ENCODE measurements at places on chromosomes 2 and 18.

DNA sequence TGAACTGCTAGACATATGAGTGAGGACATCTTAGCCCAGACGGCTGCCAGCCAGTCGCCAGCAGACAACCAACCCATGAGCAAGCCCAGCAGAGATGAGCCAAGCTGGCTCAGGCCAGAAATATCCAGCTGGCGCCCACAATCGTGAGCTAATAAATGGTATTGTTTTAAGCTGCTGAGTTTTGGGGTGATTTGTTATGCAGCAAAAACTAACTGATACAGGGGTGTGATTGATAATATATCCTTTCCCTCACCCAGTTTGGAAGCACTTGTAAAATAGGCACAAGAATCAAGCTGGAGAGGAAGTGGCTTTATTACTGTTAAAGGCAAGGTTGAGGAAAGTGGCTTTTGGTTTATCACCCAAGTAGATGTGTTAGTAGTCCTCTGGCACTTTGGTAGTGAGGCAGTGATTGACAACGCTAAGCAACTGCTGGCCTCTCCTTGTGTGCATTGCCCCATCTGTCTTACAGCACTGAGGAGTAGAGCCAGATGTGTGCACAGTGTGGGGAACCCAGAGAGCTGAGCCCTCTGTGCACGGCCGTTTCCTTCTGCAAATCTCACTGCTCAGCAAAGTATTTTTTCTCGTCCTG lies 110.1 kb downstream of the MYO1B start:
- DNase-seq = no peak

DNA sequence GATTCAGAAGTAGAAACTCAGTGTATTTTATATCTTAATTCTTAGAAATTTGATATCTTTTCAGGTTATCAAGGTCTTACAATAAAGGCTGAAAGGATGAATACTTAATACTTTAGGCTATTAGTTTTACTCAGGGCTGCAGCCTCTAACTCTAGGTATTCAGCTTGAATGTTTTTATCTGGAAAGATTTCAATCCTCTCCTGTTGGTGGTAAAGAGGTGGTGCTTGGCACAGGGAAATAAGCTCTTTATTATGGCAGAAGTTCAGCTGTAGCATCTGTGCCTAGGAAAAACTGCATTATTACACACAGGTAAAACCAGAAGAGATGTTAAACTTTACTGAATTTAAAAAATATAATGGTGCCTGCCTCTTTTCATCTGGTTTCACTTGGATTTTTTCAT lies 11.1 kb downstream of the ACVR2A start:
- DNase-seq = no peak

DNA sequence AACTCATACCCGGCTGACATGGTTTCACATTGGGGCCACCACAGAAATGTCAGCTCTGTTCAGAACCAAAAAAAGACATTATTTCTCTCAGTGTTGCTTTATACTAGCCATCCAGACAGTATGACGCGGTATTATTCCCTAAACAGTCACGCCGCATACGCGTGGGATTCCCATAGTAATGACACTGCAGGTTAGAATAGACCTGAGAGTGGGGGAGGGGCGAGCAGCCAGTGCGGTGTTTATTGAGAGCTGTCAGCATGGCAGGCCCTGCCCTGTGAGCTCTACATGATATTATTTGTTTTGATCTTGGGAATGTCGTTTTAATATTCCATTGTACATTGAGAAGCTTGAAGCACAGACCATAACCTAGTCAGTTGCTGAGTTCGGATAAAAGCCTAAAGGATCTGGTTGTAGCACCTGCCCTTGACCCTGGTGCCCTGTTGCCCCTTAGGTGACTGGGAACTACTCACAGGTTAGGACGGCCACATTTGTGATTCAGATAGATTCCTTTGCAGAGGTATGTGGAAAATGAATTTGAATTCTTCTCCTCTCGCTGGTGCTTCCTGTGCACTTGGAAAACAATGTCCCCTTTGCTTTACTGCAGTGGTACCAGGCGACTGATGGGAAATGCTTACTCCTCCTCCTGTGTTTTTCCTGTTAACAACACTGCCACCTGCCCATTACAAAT lies 150.1 kb downstream of the ARHGAP28 start:
- DNase-seq = no peak

GRCh38 chr18:6363216-6363615 lies 51.5 kb downstream of the L3MBTL4 start:
- DNase-seq = no peak

GRCh38 chr2:212416086-212416485 lies 122.5 kb downstream of the ERBB4 start:
- no peak for DNase-seq

DNA sequence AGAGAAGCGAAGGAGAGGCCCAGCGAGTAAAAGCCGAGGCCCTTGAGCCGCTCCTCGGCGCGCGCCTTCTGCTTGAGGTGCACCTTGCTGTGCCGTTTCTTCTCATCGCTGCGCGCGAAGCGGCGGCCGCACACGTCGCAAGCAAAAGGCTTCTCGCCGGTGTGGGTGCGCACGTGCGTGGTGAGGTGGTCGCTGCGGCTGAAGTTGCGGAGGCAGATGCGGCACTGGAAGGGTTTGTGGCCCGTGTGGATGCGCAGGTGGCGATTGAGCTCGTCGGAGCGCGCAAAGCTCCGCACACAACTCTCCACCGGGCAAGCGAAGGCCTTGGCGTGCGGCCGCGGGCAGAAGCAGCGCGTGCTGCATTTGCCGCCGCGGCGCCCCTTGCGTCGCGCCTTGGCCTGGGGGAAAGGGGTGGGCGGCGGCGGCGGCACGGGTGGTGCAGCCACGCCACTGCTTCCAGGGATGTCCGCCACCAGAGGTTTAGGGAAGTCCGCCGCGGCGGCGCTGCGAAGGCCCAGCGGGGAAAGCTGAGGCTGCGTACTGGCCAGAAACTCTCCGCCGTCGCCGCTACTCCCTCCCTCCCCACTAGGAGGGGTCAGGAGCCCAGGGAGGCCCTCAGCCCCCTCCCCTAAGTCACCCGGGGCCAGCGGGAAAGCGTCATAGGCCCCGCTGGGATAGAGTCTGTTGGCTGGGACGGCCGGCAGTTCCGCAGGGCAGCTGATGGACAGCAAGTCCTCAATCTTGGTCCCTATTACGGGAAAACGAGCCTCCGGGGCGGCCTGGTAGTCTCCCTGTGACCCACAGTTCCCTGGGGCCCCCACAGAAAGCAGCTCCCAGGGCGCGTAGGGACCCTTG lies 1.7 kb downstream of the EGR4 start:
- no peak for DNase-seq

DNA sequence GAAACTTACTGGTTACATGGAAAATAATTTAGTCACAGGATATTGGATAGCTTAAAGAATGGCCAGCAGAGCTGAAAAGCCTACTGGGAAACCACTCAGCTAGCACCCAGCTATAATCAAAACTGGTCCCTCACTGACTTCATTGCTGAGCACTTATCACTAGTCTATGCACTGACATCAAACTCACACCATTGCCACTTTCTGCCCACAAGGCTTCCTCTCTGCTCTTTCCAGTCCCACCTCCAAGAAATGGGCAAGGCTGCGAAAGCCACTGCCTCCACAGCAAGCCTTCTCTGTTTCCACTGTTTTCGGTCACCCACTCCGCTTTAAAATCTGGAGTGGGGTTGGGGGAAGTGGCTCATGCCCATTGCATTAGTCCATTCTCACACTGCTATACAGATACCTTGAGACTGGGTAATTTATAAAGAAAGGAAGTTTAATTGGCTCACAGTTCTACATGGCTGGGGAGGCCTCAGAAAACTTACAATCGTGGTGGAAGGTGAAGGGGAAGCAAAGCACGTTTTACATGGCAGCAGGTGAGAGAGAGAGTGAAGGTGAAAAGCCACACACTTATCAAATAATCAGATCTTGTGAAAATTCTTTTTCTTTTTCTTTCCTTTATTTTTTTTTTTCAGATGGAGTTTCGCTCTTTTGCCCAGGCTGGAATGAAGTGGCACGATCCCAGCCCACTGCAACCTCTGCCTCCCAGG lies 77.0 kb upstream of the CERS6 start:
- no peak for DNase-seq

GRCh38 chr2:48131539-48132270 lies 225.4 kb upstream of the FBXO11 start:
- no peak for DNase-seq

DNA sequence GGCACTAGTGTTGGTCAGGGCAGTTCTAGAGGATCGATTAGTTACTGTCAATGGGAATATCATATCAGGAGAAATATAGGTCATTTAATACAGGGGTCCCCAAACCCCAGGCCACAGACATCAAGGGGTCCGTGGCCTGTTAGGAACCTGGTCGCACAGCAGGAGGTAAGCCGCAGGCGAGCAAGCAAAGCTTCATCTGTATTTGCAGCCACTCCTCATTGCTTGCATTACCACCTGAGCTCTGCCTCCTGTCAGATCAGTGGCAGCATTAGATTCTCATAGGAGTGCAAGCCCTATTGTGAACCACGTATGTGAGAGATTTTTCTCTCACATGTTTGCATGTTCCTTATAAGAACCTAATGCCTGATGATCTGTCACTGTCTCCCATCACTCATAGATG lies 81.9 kb downstream of the DSC3 start:
- no peak for DNase-seq

DNA sequence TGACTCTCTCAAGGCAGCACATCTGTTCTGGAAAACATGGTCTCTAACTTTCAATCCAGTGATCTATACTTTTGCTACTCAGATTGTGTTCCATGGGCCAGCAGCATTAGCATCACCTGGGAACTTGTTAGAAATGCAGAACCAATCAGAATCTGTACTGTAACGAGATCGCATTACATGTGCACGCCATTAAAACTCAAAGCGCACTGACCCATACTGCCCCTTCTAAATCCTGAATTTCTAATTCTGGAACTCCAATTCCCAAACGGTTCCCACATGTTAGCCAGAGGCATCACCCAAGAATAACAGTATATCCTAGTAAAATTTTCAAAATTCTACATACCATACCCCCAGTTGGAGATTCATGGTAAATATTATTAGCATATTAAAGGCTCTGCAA lies 10.5 kb upstream of the DCTN1 start:
- DNase-seq = no peak

- DNase-seq = no peak
Measured at GRCh38 chr2:238667639-238668038, 180.2 kb upstream of the TWIST2 start.

GRCh38 chr2:62568983-62569837 lies 63.2 kb upstream of the TMEM17 start:
- DNase-seq = no peak

DNA sequence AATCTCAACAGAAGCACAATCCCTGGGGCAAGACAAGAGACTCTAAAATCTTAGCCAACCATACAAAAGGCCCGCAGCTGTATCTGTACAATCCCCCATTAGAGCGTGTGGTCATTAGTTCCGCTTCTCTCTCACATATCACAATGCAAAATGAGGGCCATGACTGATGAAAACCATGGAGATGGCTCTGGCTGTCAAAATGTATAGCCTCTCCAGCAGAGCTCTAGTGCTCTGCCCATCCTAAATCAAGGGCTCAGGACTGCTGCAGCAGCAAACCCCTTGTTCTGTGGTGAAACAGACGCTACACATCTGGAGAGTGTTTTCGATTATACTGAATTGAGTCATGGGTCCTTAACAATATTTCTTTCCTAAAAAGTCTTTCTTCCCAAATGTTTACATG lies 221.0 kb downstream of the PID1 start:
- no peak for DNase-seq

- no peak for DNase-seq
Measured at GRCh38 chr2:104872866-104873688, 19.2 kb downstream of the POU3F3 start.

DNA sequence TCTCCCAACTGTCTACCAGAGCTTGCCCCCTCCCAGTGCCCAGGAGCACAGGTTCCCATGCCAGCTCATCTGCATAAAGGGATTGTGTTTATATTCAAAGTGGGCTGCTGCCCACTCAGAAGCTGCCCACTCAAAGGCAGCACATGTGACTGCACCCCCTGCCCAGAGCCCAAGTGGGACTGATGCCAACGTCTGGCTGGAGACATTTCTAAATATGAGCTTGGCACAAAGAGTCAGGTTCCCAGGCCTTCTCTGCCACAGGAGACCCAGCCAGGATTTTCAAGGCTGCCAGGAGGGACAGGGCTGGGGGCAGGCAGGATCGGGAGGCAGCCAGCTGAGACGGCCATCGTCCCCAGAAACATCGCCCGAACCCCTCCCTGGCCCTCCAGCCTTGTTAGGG lies 67.1 kb downstream of the ZBTB7C start:
- no peak for DNase-seq

DNA sequence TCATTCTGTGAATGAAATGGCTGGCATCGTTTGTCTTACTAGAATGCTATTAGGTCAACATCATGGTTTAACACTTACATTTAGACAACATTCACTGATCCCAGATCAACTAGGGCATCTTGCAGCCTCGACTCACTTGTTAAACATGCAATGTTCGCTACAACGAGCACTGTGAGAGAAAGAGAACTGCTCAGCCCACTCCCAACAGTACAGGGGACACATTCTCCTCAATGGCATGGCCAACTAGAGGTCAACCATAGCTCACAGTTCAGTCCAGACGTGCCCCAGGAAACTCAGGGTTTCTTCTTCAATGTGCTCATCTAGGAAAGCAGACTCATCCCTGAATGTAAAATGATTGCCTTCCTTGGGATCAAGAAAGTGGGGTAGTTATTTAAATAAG lies 5.9 kb downstream of the WIPF1 start:
- DNase-seq = no peak

DNA sequence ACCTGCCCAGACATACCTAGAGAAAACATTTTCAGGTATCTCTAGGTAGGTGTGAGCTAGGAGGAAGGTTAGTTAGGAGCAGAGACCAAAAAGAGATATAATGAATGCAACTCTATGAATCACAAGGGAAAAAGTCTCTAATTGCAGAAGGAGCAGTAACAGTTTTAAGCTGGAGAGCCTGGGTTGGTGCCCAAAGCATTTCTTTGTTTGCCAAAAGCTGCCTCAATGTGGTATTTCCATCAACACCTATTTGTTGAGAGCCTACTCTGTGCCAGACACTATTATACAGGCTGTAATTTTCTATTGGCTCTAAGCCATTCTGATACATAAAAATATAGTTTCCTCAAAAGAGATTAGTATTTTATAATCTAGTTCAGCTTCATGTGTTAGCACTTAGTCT lies 141.6 kb downstream of the UBE2E3 start:
- DNase-seq = no peak

GRCh38 chr2:109563288-109563687 lies 50.5 kb downstream of the SEPTIN10 start:
- no peak for DNase-seq

- DNase-seq = no peak
Measured at GRCh38 chr2:40957508-40957907, 505.6 kb upstream of the SLC8A1 start.

DNA sequence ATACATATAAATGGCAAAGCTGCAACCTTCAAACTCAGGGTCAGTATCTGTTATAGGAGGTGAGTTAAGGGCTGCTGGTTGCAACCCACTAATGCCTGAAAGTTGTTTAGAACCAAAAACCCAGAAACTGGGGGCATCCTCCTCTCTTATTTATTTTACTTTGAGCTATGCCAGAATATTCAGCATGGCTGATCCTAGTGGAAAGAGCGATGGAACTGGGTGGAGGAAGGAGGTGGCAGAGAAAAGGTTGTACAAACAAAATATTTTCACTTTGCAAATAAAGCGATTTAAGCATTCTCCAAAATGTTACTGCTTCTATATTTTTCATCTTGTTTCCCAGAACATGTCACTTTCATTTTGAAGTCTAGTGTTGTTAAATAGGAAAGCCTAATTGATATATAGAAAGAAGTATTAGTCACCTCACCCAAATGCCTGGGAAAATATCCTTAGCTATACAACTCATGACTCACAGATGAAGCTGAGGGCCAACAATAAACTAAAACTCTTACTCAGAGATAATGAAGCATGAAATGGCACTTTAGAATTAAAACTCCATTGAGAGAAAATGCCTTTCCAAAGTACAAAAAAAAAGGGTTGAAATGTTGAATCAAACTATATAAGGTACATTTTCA lies 251.4 kb upstream of the UBE2E3 start:
- no peak for DNase-seq

GRCh38 chr2:103002954-103003353 lies 241.1 kb downstream of the TMEM182 start:
- no peak for DNase-seq

Data from activated T-cell treated with anti-CD3 and anti-CD28 coated beads for 48 hours (primary cell).